ENCODE measurements at places on chromosomes 16 and 17.
A peak's percentile ranks its signal among the peaks of the same experiment; 100 is the strongest.

DNA sequence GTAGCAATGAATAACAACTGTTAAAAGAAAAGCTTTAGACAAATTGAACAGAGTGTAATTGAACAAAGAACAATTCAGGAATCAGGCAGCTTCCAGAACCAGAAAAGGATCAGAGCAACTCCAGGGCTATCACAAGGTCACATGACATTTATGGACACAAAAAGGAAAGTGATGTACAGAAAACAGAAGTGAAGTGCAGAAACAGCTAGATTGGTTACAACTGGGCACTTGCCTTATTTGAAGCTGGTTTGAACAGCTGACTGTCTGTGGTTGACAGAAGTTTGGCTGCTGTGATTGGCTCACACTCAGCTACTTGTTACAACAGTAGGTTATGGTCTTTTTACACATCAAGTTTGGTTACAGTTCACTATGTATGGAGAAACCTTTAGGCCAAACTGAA is 14.8 kb downstream of the EFCAB5 start:
- no peaks in the 10 kb centered on the region for H3K4me1 ChIP-seq
- H3K27me3 ChIP-seq, result no peaks in the 10 kb centered on the region
- H3K27ac ChIP-seq, result no peak overlapping the region

DNA sequence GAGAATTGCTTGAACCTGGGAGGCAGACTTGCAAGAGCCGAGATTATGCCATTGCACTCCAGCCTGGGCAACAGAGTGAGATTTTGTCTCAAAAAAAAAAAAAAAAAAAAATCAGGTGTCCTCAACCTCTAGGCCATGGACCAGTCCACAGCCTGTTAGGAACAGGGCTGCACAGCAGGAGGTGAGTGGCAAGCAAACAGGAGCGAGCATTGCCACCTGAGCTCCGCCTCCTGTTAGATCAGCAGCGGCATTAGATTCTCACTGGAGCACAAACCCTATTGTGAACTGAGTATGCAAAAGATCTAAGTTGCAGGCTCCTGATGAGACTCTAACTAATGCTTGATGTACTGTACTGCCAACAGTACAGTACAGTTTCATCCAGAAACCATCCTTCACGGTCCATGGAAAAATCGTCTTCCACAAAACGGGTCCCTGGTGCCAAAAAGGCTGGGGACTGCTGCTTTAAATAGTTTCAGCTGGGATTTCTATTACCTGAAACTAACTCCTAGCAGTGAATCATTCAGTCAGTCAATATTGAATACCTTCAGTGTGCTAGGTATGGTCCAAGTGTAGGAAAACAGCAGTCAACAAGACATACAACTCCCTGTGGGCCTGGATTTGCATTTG is 56.3 kb upstream of the DHX40 start:
- no peak overlapping the region for H3K4me3 ChIP-seq
- no peak overlapping the region for H3K27ac ChIP-seq
- H3K4me1 ChIP-seq, result no peaks in the 10 kb centered on the region
- DNase-seq, result no peak
- no peaks in the 10 kb centered on the region for H3K27me3 ChIP-seq

- H3K4me1 ChIP-seq, result no peaks in the 10 kb centered on the region
- H3K4me3 ChIP-seq, result no peak overlapping the region
- no peak for DNase-seq
- H3K27ac ChIP-seq, result no peak overlapping the region
- H3K36me3 ChIP-seq, result no peaks in the 10 kb centered on the region
- no peaks in the 10 kb centered on the region for H3K27me3 ChIP-seq
Observed at GRCh38 chr17:56497132-56497531, 96.4 kb upstream of the NOG start.

DNA sequence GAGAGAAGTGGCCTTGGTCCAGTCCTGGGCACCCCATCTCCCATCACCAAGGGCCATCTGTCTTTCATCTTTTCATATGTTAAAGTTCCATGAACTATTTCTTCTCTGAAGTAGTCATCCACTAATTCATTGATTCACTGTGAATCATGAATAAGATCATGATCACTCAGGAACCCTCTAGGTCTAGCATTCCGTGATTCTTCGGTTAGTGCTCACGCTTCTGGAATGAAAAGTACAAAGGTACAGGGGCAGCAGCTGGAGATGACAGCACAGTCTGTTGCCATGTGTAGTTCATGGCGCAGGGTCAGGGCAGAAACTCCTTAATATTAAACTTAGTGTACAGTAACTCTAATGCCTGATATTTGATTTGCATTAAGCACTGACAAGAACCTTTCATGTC is 127.1 kb downstream of the CDH13 start:
- no peak overlapping the region for H3K4me3 ChIP-seq
- H3K27ac ChIP-seq, result no peak overlapping the region
- no peaks in the 10 kb centered on the region for H3K4me1 ChIP-seq
- peaks cover 14% of the 10 kb centered on the region for H3K27me3 ChIP-seq
- DNase-seq, result no peak
- no peaks in the 10 kb centered on the region for H3K36me3 ChIP-seq

- peak overlapping the region; percentile 88 for H3K4me3 ChIP-seq
- H3K36me3 ChIP-seq, result peaks cover 12% of the 10 kb centered on the region
- H3K27ac ChIP-seq, result peak overlapping the region; percentile 83
Observed at GRCh38 chr17:82519971-82520903, 705 bp downstream of the FOXK2 start.

DNA sequence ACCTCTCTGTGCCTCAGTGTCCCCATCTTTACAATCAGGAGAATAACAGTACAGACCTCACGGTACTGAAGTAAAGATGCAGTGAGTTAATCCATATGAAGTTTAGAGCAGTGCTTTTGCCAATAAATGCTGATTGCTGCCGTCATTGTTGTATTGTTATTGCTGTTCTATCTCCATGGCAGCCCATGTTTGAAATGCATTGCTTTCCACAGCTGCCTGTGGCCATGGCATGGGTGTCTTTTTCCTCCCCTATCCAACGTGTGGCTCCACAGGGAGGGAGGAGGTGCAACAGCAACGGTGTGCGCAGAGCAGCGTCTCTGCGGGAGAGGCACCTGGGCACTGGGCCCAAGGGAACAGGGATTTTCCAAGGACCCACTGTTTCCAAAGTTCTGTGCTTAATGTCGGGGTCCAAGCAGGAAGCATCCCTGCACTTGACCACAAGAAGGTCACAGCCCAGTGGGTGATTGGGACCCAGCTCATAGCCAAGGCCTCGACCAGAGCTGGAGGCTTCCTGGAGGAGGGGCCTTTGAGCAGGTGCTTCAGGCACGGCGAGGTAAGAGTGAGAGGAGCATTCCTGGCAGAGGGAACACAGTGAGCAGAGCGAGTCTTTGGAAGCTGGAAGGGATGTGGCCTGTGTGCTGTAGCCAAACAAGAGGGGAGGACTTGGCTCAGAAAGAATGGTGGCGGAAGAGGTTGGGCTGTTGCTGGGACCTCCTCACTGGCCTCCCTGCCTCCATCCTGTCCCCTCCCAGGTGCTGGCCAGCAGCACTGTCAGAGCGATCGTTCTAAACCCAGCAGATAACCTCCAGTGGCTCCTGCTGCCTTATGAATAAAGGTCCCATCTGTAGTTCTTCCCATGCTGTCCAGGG is 3.9 kb downstream of the RAI1 start:
- H3K27ac ChIP-seq, result no peak overlapping the region
- DNase-seq, result no peak
- no peaks in the 10 kb centered on the region for H3K36me3 ChIP-seq
- H3K27me3 ChIP-seq, result no peaks in the 10 kb centered on the region
- peaks cover 28% of the 10 kb centered on the region for H3K4me1 ChIP-seq

- peaks cover 37% of the 10 kb centered on the region for H3K36me3 ChIP-seq
- peaks cover 47% of the 10 kb centered on the region for H3K4me1 ChIP-seq
- no peaks in the 10 kb centered on the region for H3K27me3 ChIP-seq
- peak; percentile 9 for DNase-seq
- peak overlapping the region; percentile 90 for H3K27ac ChIP-seq
- peak overlapping the region; percentile 93 for H3K4me3 ChIP-seq
Observed at GRCh38 chr16:56451753-56452689, 667 bp downstream of the OGFOD1 start.

All from activated naive CD4-positive, alpha-beta T cell treated with anti-CD3 and anti-CD28 coated beads for 36 hours (primary cell).